ENCODE measurements at places on chromosomes 13 and 19.
A peak's percentile ranks its signal among the peaks of the same experiment; 100 is the strongest.

DNA sequence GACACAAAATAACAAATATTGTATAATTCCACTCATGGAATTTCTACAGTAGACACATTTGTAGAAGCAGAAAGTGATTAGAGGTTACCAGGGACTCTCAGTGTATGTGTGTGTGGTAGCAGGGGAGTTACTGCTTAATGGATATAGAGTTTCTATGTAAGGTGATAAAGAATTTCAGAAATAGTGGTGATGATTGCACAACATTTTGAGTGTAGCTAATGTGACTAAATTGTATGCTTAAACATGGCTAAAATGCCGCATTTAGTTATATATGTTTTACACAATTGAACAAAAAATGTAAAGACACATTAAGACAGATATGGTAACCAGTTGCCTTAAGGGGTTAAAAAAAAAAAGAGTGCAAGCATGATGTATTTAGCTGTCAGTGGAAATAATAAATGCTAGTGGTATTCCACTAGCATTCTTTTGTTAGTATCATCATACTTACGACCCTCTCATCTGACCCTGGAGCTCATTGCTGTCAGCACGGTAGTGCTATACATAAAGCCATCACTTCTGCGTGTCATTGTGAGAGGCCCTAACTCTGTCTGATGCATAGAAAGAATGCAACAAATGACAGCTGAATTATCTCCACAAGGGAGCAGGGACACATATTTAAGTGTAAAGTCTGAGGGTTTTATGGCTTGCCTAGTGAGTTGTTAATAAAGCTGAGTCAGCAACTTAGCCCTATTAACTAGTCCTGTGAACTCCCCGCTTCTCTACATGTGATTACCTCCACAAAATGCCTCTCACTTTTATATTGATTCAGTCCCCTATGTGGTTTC lies 134.1 kb upstream of the RXFP2 start:
- no peak for DNase-seq
- no peaks in the 10 kb centered on the region for H3K27me3 ChIP-seq
- H3K27ac ChIP-seq, result no peak overlapping the region
- H3K36me3 ChIP-seq, result no peaks in the 10 kb centered on the region
- H3K4me1 ChIP-seq, result no peaks in the 10 kb centered on the region
- no peak overlapping the region for H3K4me3 ChIP-seq

- H3K4me1 ChIP-seq, result no peaks in the 10 kb centered on the region
- DNase-seq, result no peak
- no peaks in the 10 kb centered on the region for H3K27me3 ChIP-seq
- no peaks in the 10 kb centered on the region for H3K36me3 ChIP-seq
Measured at GRCh38 chr13:104757712-104758111, 1691.5 kb upstream of the SLC10A2 start.

DNA sequence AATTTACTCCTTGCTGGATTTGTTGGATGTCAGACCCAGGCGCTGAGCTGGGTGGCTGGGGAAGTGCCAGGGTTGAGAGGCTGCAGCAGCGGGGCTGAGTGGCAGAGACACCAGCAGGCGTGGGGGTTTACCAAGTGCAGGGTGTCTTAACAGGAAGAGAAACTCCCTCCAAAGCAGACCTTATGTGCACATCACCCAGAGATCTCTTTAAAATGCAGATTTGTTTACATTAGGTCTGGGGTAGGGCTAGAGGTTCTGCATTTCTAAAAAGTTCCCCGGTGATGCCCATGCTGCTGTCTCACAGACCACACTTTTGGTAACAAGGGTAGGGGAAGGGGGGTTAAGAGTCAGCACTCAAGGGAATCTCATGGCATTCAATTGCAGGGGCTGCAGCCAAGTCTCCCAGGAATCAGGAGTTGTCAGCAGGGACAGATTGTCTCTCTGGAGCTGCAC lies 80.7 kb upstream of the OLFM4 start:
- H3K27ac ChIP-seq, result no peak overlapping the region
- no peaks in the 10 kb centered on the region for H3K4me1 ChIP-seq
- no peak for DNase-seq

DNA sequence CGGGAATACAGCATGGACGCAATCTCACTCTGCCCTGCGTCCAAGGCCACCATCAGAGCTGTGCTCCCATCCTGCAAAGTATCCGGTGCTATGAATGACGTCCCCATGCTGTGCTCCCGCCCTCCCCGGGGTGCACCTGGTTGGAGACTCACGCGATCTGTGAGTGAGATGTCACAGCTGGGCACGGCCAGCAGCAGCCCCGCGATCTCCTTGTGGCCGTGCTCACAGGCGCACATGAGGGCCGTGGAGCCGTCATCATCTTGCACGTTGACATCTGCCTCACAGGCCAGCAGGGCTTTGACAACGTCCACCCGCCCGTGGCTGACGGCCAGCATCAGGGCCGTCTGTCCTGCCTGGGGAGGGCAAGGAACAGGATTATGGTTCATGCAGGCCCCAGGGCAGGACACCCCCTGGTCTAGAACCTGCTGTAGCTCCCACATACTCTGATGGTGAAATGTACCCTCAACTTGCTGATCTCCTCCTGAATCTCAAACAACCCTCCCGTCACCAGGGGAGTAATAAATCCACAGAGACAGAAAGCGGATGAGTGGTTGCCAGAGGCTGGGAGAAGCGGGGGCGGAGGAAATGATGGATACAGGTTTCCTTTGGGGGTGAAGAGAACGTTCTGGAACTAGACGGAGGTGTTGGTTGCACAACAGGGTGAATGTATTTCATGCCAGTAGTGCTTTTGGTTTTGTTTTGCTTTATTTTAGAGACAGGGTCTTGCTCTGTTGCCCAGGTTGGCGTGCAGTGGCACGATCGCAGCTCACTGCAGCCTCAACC lies 14.5 kb upstream of the SPC24 start:
- no peaks in the 10 kb centered on the region for H3K27me3 ChIP-seq
- no peak overlapping the region for H3K4me3 ChIP-seq
- no peaks in the 10 kb centered on the region for H3K36me3 ChIP-seq
- no peak overlapping the region for H3K27ac ChIP-seq

DNA sequence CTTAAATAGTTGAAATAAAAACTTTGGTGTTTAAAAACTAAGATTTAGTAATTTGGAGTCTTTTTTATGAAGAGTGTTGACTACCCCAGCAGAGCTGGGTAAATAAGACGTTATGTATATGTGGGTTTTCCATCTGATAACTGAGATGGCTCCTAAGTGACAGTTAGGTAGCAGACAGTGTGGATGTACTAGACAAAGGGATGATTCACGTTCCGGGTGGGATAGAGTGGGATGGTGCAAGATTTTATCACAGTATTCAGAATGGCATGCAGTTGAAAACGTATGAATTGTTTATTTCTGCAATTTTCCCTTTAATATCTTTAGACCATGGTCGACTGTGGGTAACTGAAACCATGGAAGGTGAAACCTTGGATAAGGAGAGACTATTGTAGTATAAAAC lies 50.4 kb downstream of the NAA16 start:
- no peak overlapping the region for H3K27ac ChIP-seq
- no peak for DNase-seq
- no peaks in the 10 kb centered on the region for H3K36me3 ChIP-seq
- H3K27me3 ChIP-seq, result no peaks in the 10 kb centered on the region
- no peaks in the 10 kb centered on the region for H3K4me1 ChIP-seq

DNA sequence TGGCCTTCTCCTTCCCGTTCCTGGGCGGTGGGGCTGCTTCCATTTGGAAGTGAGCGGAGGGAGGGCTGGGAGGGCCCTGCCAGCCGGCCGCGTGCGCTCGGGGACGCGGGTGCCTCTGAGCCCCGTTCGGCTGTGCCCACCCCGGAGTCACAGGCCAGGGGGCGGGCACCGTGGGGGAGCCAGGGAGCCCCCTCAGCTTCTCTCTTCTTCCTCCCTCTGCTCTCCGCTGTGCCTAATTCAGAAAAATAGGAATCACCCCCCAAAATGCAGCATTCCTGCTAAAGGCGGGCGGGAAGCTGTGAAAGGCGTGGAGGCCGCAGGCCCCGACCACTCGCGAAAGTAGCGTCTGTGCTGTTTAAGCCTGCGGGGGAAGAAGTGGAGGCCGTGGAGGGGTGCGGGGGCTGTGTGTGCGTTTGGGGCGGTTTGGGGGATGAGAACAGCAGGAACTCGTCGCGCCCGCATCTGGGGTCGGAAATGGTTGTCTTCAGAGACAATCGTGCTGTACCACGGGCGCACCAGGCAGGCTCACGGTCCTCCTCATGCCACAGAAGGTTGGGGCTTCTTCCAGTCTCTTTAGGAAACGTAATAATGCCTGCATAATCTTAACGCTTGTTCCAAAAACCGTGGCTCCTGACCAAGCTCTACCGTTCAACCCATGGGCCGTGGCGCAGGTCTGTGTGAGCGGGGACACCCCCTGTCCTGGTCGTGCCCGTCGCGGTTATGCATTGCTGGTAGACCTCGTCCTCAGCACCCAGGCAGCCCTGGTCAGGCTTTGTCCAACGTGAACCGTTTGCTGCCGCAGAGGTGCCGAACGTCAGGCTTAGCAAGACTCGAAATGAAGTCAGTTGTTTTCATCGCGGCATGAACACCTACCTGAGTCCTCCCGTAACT lies 110.4 kb upstream of the SOX1 start:
- no peak for DNase-seq
- H3K36me3 ChIP-seq, result no peaks in the 10 kb centered on the region
- H3K4me3 ChIP-seq, result no peak overlapping the region
- no peaks in the 10 kb centered on the region for H3K27me3 ChIP-seq

DNA sequence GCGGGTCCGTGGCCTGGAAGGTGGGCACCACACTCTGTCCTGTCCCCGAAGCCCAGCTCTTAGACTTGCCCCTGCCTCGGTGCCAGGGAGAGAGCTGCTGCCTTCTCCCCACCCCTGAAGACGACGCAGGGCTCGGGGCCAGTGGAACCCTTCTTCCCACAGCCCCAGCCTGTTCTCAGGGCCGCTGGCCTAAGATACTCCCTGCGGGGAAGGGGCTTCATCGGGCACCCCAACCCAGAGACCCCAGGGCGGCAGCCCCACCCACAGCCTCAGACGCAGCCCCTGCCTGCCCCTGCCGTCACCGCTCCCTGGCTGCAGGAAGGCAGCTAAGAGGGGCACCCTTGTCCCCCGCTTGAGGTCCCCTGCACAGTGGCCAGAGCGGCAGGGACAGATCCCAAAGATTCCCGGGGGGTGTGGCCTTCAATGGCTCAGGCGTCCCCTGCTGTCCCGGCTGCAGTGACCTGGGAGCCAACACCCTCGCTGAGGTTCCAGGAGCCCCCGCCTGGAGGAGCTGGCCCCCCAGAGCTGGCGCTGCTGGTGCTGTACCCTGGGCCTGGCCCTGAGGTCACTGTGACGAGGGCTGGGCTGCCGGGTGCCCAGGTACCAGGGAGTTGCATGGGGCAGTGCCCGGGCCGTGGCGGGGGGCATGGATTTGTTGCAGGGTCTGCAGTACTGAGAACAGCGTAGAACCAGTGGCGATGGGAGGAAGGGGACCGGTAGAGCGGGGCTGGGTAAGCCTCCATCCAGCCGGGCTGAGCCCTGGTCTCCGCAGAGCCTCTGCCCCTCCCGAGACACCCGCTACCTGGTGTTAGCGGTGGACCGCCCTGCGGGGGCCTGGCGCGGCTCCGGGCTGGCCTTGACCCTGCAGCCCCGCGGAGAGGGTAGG lies 1.0 kb downstream of the AMH start:
- no peak for DNase-seq
- H3K27me3 ChIP-seq, result peaks cover 16% of the 10 kb centered on the region
- H3K36me3 ChIP-seq, result no peaks in the 10 kb centered on the region
- no peak overlapping the region for H3K4me3 ChIP-seq
- no peak overlapping the region for H3K27ac ChIP-seq
- peaks cover 17% of the 10 kb centered on the region for H3K4me1 ChIP-seq

GRCh38 chr13:60226507-60226906 lies 62.8 kb upstream of the DIAPH3 start:
- H3K4me3 ChIP-seq, result no peak overlapping the region
- H3K4me1 ChIP-seq, result no peaks in the 10 kb centered on the region
- no peaks in the 10 kb centered on the region for H3K27me3 ChIP-seq

DNA sequence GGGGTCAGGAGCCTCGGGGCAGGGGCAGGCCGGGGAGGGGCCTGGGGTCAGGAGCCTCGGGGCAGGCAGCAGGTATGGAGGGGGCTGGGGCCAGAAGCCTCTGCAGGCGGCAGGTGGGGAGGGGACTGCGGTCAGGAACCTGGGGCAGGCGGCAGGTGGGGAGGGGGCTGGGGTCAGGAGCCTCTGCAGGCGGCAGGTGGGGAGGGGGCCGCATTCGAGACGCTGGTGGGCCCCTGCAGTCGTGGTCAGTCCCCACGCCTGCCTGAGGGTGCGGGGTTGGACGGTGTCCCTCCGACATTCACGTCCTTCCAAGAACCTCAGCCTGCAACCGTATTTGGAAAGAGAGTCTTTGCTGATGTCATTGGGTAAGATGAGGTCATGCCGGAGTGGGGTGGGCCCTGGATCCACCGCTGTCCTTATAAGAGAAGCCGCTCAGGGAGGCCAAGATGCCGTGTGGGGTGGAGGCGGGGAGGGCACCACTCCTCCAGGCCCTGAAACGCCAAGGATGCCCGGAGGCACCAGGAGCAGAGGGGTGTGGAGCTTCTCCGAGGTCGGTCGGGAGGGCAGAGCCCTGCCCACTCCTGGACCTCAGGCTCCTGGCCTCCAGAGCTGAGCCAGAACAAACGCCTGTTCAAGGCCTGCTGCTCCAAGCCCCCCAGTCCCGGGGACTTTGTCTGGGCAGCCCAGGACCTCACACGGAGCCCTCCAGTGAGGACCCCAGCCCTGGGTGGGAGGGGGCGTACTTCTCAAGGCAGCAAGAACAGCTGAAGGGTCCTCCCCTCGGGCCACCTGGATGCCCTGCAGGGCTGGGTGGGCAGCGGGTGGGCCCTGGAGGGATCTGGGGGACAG lies 30.1 kb downstream of the PIP5K1C start:
- DNase-seq, result peak; percentile 84
- H3K27me3 ChIP-seq, result no peaks in the 10 kb centered on the region
- no peaks in the 10 kb centered on the region for H3K36me3 ChIP-seq
- peak overlapping the region; percentile 90 for H3K27ac ChIP-seq
- H3K4me3 ChIP-seq, result peak overlapping the region; percentile 37

DNA sequence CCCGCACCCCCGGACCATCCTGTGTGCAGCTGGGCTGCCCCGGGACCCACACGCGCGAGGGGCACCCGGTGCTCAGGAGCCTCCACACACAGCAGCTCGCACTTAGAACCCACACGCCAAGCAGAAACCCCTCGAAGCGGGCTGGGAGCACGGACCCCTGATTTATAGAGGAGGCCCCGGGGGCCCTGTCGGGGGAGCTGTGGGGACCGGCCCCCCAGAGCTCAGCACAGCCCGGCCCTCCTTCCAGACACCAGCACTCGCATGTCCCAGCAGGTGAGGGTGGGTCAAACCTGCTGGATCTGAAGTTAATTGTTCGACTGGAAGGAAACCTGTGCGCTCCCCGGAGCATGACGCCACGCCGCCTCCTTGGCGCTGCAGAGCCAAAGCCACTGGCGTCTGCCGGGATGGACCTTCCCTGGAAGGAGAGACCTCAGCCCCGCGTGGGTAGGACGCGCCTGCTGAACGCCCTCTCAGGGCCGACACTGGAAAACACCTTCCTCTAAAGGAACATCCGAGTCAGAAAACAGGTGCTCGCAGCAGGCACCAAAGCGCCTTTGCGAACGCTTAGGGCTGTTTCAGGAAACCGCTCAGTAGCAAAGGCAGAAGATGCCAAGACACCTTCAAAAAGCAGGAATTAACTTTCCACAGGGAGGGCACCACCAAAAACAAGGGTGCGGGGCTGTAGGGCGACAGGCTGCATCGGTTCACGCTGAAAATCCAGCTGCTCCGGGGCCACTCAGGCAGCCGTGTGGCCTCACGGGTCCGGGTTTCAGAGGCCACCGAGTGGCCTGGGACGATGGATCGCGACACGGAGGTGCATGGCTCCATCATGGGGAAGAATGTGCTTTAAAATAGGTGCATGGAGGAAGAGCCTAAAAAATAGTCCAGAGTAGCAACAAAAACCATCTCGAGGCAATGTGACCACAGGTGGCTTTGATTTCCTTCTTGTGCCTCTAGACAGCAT lies 37.8 kb upstream of the GRTP1 start:
- no peak overlapping the region for H3K4me3 ChIP-seq
- H3K27ac ChIP-seq, result no peak overlapping the region
- DNase-seq, result peak; percentile 6
- H3K4me1 ChIP-seq, result no peaks in the 10 kb centered on the region
- no peaks in the 10 kb centered on the region for H3K36me3 ChIP-seq
